ENCODE measurements at places on chromosomes 2 and 18.

- peak; percentile 7 for DNase-seq
These were observed 226.3 kb downstream of the CCDC85A start for GRCh38 chr2:56410140-56410539.

DNA sequence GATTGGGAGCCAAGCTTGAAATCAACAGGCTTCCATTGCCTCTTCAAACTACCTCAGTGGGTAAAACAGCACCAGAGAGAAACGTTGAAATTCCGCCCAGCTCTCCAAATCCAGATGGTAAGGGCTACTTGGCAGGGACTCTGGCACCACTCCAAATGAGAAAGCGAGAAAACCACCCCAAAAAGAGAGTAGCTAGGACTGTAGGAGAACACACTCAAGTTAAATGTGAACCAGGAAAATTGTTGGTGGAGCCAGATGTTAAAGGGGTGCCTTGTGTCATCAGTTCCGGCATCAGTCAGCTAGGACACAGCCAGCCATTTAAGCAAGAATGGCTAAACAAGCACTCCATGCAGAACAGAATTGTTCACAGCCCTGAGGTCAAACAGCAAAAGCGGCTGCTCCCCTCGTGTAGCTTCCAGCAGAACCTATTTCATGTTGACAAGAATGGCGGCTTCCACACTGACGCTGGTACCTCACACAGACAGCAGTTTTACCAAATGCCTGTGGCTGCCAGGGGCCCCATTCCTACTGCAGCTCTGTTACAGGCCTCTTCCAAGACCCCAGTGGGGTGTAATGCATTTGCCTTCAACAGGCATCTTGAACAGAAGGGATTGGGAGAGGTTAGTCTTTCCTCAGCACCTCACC, 167.3 kb downstream of the ASXL3 start:
- no peak for DNase-seq

- no peak for DNase-seq
These were observed 231.7 kb downstream of the ARL6IP6 start for GRCh38 chr2:152950126-152950525.

- no peak for DNase-seq
These were observed 154.3 kb downstream of the PLCL1 start for GRCh38 chr2:197958592-197959150.

GRCh38 chr2:202378662-202379358, 2.7 kb downstream of the BMPR2 start:
- DNase-seq: no peak

- no peak for DNase-seq
These were observed 48.9 kb upstream of the STPG4 start for GRCh38 chr2:47203995-47204394.

Data from AG04449 (cell line).